Activated CD4-positive, alpha-beta memory T cell treated with anti-CD3 and anti-CD28 coated beads, Interleukin-2, amount 10 ng/mL, durations not matched to agents 7 days and 5 days (primary cell): ENCODE measurements at places on chromosomes 3 and 15. TPM values are rescaled to one million over a fixed set of nuclear protein-coding genes. Genes with fewer than 3 reads are reported as not detected.
A peak's percentile ranks its signal among the peaks of the same experiment; 100 is the strongest.

DNA sequence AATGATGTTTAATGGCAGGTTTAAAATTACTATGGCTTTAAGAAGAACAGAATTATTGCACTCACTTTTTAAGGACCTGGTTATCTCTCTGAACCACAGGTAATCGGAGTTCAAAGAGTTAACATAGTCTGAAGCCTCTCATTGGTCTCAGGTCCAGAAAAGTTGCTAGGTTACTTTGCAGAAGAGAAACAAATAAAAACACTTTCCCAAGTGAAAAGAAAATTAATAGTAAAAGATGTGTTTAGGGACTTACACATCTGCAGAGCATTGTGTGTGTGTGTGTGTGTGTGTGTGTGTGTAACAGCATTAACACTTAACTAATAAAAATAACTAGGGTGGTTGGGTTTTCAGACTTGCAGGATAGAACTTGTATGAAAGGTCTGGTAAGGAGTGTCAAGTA, 1.0 kb downstream of the MASP1 start:
- H3K36me3 ChIP-seq = no peaks in the 10 kb centered on the region
- no peak overlapping the region for H3K4me3 ChIP-seq
- peaks cover 53% of the 10 kb centered on the region for H3K27me3 ChIP-seq
- H3K27ac ChIP-seq = no peak overlapping the region
- H3K4me1 ChIP-seq = no peaks in the 10 kb centered on the region

- no peaks in the 10 kb centered on the region for H3K27me3 ChIP-seq
- H3K36me3 ChIP-seq = peaks cover 18% of the 10 kb centered on the region
- no peak for DNase-seq
- no peak overlapping the region for H3K4me3 ChIP-seq
- H3K4me1 ChIP-seq = peaks cover 39% of the 10 kb centered on the region
Observed at GRCh38 chr3:177185035-177185574, 12.2 kb downstream of the TBL1XR1 start.

BBX gene
- 42.4 TPM for total RNA-seq

DNA sequence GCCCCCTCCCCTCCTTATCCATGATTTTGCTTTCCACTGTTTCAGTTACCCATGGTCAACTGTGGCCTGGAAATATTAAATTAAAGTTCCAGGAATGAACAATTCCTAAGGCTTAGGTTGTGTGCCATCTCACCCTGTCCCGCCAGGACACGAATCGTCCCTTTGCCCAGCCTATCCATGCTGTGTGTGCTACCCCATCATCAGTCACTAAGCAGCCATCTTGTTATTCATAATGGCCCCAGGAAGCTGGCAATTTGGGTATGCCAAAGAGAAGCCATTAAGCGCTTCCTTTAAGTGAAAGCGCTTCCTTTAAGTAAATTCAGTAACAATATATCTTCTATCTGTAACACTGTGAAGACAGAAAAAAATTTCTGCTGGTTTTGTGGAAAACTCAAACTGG, 49.2 kb upstream of the LDHAL6B start:
- peaks cover 6% of the 10 kb centered on the region for H3K36me3 ChIP-seq
- H3K27me3 ChIP-seq = no peaks in the 10 kb centered on the region
- no peak overlapping the region for H3K4me3 ChIP-seq

- DNase-seq = no peak
- H3K27ac ChIP-seq = no peak overlapping the region
- H3K27me3 ChIP-seq = no peaks in the 10 kb centered on the region
Observed at GRCh38 chr3:38383156-38383875, 36.7 kb downstream of the XYLB start.

GRCh38 chr3:72912532-72912931, 24.7 kb downstream of the GXYLT2 start:
- no peak overlapping the region for H3K4me3 ChIP-seq
- no peak overlapping the region for H3K27ac ChIP-seq
- DNase-seq = no peak

DUOXA2 gene
- not detected for total RNA-seq

DNA sequence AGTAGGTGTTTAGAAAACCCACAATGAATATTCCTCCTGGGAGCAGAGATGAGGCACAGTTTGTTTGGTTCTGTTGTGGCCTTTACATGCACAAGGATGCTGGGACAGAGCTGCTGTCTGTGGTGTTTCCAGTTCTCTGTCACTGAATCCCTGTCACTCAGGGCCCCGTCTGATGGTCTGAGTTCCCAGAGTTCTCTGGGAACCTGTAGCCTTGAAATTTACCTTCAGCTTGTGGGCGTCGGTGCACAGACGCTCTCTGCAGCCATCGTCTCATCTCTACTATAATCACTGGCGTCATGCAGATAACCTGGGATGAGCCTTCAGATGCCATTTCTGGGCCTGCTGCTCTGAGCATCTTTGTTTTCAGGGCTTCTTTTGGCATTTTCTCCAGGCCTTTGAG, 81.9 kb downstream of the LRRK1 start:
- H3K27ac ChIP-seq = no peak overlapping the region
- peaks cover 41% of the 10 kb centered on the region for H3K27me3 ChIP-seq
- no peaks in the 10 kb centered on the region for H3K36me3 ChIP-seq
- no peak for DNase-seq

GRCh38 chr3:195181741-195182469, 89.1 kb downstream of the XXYLT1 start:
- H3K27ac ChIP-seq = no peak overlapping the region
- peaks cover 48% of the 10 kb centered on the region for H3K4me1 ChIP-seq
- no peaks in the 10 kb centered on the region for H3K27me3 ChIP-seq
- no peak overlapping the region for H3K4me3 ChIP-seq
- no peak for DNase-seq

SCN11A gene
- total RNA-seq = not detected

- no peak overlapping the region for H3K27ac ChIP-seq
- H3K4me1 ChIP-seq = peaks cover 1% of the 10 kb centered on the region
- peaks cover 8% of the 10 kb centered on the region for H3K27me3 ChIP-seq
- H3K36me3 ChIP-seq = no peaks in the 10 kb centered on the region
- H3K4me3 ChIP-seq = no peak overlapping the region
Observed at GRCh38 chr3:61381745-61382392, 130.6 kb upstream of the FHIT start.

SNTN gene
- not detected for total RNA-seq

DNA sequence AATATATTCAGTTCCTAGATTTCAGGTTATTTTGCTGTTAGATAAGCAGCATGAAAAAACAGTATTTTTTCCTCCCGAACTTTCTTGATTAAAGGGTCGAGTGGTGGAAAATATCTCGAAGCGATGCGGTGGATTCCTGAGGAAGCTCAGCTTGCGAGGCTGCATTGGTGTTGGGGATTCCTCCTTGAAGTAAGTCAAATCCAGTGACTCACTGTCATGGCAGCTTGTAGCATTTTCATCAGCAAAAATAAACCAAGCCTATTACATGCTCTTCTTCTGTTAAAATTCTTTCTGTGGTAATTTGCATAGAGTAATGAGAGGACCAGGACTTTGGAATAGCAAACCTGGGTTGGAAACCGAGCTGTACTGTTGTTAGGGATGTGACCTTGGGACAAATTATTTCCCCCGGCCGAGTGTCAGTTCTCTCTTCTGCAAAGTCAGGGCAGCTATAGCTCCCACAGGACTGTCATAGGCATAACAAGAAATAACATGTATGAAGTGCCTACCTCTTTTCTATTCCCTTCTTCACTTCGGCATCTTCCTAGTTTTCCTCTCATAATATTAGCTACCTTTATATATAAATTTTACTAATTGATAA, 75.6 kb downstream of the UBP1 start:
- no peak overlapping the region for H3K4me3 ChIP-seq
- H3K36me3 ChIP-seq = no peaks in the 10 kb centered on the region
- no peak overlapping the region for H3K27ac ChIP-seq
- H3K4me1 ChIP-seq = no peaks in the 10 kb centered on the region
- peaks cover 18% of the 10 kb centered on the region for H3K27me3 ChIP-seq

GRCh38 chr3:159451482-159451881, 537.2 kb upstream of the IL12A start:
- no peak overlapping the region for H3K27ac ChIP-seq
- no peaks in the 10 kb centered on the region for H3K36me3 ChIP-seq
- H3K4me3 ChIP-seq = no peak overlapping the region
- no peaks in the 10 kb centered on the region for H3K4me1 ChIP-seq
- no peak for DNase-seq

GRCh38 chr3:140595295-140595694, 82.6 kb upstream of the TRIM42 start:
- H3K27me3 ChIP-seq = no peaks in the 10 kb centered on the region
- no peaks in the 10 kb centered on the region for H3K36me3 ChIP-seq
- no peak overlapping the region for H3K4me3 ChIP-seq
- H3K4me1 ChIP-seq = no peaks in the 10 kb centered on the region
- no peak for DNase-seq

DNA sequence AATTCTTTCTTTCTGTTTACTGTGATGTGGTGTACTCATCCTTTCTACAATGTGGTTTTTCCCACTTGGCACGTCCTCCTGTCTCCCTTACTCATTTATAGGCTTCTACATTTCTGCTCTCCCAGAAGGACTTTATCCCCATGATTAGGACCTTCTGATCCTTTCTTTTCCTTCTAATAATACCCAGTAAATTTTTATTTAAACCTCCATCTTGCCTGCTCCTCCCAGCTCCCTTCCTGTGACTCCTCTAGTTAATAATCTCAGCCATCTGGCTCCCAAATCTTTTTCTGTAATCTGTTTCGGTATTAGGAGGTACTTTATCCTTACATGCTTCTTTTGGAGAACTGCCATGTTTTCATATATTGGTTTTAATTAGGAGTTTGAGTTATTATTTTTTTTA, 11.2 kb upstream of the P2RY1 start:
- no peak overlapping the region for H3K4me3 ChIP-seq

- H3K27me3 ChIP-seq = no peaks in the 10 kb centered on the region
- H3K36me3 ChIP-seq = peaks cover 71% of the 10 kb centered on the region
- DNase-seq = no peak
- H3K4me3 ChIP-seq = no peak overlapping the region
- peaks cover 31% of the 10 kb centered on the region for H3K4me1 ChIP-seq
Observed at GRCh38 chr3:129276385-129276784, 2.3 kb upstream of the HMCES start.

GNAT1 gene
- total RNA-seq = not detected

SEMA3B gene
- 0.38 TPM for total RNA-seq

DNA sequence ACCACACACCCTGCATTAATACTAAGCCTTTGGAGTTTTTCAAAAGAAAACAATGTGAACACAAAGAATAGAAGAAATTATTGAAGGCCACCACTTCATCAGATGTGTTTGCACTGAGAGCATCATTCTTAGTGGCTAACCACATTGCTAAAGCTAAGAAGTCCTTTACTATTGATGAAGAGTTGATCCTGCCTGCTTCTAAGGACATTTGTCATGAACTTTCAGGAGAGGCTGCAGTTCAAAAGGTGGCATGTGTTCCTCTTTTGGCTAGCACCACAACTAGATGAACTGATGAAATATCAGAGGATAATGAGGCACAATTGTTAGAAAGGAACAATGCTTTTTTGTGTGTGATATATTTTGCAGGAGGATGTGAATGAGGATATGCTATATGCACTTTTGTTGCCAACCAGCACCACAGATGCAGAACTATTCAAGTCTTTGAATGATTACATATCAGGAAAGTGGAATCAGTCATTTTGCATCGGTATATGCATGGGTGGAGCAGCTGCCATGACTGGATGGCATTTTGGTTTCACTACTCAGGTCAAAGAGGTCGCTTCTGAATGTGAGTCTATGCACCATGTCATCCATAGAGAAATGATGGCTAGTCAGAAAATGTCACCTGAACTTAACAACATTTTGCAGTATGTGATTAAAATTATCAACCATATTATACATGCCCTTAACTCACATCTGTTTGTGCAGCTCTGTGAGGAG, 2.5 kb upstream of the EID1 start:
- H3K27ac ChIP-seq = no peak overlapping the region
- peaks cover 17% of the 10 kb centered on the region for H3K36me3 ChIP-seq
- DNase-seq = no peak
- no peak overlapping the region for H3K4me3 ChIP-seq
- peaks cover 40% of the 10 kb centered on the region for H3K4me1 ChIP-seq

GRCh38 chr3:141311170-141311495, 57.2 kb upstream of the ZBTB38 start:
- peak overlapping the region; percentile 86 for H3K27ac ChIP-seq
- H3K4me3 ChIP-seq = peak overlapping the region; percentile 93
- DNase-seq = no peak
- H3K36me3 ChIP-seq = no peaks in the 10 kb centered on the region
- no peaks in the 10 kb centered on the region for H3K27me3 ChIP-seq
- peaks cover 63% of the 10 kb centered on the region for H3K4me1 ChIP-seq

GRCh38 chr3:4571690-4572334, 78.7 kb downstream of the ITPR1 start:
- DNase-seq = no peak
- no peaks in the 10 kb centered on the region for H3K27me3 ChIP-seq
- H3K4me1 ChIP-seq = peaks cover 4% of the 10 kb centered on the region
- H3K36me3 ChIP-seq = no peaks in the 10 kb centered on the region
- no peak overlapping the region for H3K4me3 ChIP-seq

GRCh38 chr3:27914199-27914598, 192.1 kb upstream of the EOMES start:
- H3K4me3 ChIP-seq = no peak overlapping the region
- no peaks in the 10 kb centered on the region for H3K27me3 ChIP-seq
- H3K27ac ChIP-seq = no peak overlapping the region
- no peaks in the 10 kb centered on the region for H3K4me1 ChIP-seq

GRCh38 chr3:115469649-115470048, 153.7 kb upstream of the GAP43 start:
- no peaks in the 10 kb centered on the region for H3K4me1 ChIP-seq
- H3K27ac ChIP-seq = no peak overlapping the region
- H3K27me3 ChIP-seq = peaks cover 6% of the 10 kb centered on the region
- H3K36me3 ChIP-seq = no peaks in the 10 kb centered on the region
- no peak overlapping the region for H3K4me3 ChIP-seq
- DNase-seq = no peak

- no peak overlapping the region for H3K27ac ChIP-seq
- no peaks in the 10 kb centered on the region for H3K4me1 ChIP-seq
- H3K36me3 ChIP-seq = no peaks in the 10 kb centered on the region
- DNase-seq = no peak
- H3K27me3 ChIP-seq = no peaks in the 10 kb centered on the region
Observed at GRCh38 chr3:8777201-8777977, 8.0 kb upstream of the OXTR start.

LARP6 gene
- not detected for total RNA-seq

DNA sequence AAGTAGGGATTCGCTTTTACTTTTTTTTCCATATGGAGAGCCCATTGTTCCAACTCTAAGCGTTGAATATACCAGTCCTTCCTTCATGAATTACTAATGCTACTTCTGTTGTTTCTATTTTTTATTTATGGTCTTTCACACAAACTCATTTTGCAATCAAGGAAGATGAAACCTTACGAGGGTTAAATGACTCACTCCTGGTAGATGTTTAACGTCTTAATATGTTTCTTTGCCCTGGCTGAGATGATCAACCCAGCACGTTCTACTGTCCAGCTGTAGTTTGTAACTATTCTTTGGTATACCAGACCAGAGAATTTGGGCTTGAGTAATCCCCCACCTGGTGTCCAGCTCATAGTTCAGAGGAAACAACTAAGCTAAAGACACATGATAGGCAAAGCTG, 23.1 kb downstream of the CDCP1 start:
- H3K4me3 ChIP-seq = no peak overlapping the region
- peaks cover 22% of the 10 kb centered on the region for H3K27me3 ChIP-seq
- no peak overlapping the region for H3K27ac ChIP-seq
- DNase-seq = no peak
- peaks cover 42% of the 10 kb centered on the region for H3K4me1 ChIP-seq
